ENCODE measurements at places on chromosomes 6 and 20.
A peak's percentile ranks its signal among the peaks of the same experiment; 100 is the strongest.

DNA sequence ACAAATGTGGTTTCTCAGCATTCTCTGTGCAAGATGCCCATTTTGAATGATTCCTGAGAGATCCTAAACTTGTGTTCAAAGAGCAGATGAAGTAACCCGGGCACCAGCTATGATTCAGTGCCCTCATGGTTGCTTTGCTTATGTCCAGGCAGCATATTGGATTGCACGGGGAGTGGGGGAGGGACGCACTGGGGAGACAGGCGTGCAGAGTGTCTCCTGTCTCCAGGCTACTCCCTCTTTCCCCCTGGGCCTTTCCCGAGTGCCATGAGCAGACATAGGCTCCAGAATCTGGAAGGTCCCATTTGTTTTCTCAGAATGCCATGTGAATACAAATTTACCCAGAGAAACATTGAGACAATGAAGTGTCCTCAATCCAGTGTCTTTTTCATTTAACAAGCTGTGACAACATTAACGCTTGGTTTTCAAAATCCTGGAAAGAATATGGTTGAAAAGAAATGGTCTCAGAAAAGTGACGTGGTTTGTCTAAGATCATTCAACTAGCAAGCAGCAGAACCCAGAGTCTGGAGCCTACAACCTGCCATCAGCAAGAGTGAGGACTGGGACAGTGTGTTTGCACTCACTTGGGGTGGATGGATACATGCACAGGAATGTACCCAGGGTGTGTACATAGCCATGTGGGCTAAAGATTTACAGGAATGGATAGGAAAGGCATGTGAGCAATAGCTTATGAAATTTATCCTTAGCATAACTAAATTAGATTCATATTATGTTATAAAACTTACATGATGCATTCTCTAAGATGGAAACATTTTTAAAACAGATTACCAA lies 4.2 kb downstream of the SYNDIG1 start:
- DNase-seq: no peak

GRCh38 chr20:39674842-39675241 lies 712.7 kb downstream of the DHX35 start:
- DNase-seq: no peak

DNA sequence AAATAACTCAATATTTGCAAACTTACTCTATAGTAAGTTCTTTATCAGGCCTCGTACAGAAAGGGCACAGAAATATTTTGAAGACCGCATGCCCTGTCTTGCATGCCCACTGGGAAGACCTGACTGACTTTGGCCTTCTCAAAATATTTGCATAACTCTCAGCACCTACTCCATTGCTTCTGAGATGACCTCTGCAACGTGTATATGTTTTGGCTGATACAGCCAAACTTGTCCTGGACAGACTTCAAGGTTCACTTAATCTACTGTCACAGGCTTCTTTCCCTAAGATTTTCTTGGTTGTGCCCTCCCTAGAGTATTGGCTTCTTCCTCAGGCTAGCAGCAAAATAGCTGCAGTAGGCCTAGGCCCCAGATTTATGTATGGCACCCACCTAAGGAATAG lies 21.5 kb upstream of the SERINC3 start:
- no peak for DNase-seq

- DNase-seq: no peak
Observed at GRCh38 chr20:15022921-15023320, 685.5 kb upstream of the FLRT3 start.

GRCh38 chr20:57509665-57510237 lies 15.2 kb downstream of the CTCFL start:
- DNase-seq: no peak

DNA sequence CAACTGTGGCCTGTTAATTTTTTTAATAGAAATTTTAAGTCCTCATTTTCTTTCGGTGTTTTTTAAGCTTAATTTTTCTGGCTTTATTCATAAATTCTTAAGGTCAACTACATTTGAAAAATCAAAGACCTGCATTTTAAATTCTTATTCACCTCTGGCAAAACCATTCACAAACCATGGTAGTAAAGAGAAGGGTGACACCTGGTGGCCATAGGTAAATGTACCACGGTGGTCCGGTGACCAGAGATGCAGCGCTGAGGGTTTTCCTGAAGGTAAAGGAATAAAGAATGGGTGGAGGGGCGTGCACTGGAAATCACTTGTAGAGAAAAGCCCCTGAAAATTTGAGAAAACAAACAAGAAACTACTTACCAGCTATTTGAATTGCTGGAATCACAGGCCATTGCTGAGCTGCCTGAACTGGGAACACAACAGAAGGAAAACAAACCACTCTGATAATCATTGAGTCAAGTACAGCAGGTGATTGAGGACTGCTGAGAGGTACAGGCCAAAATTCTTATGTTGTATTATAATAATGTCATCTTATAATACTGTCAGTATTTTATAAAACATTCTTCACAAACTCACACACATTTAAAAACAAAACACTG lies 10.1 kb downstream of the HFE start:
- DNase-seq: peak; percentile 49

GRCh38 chr6:99993533-99994251 lies at the start of gene MCHR2:
TSS of gene MCHR2 (minus strand) at chr6:99994223. CDS start at chr6:99956147, 38,076 bp downstream.
- no peak for DNase-seq

DNA sequence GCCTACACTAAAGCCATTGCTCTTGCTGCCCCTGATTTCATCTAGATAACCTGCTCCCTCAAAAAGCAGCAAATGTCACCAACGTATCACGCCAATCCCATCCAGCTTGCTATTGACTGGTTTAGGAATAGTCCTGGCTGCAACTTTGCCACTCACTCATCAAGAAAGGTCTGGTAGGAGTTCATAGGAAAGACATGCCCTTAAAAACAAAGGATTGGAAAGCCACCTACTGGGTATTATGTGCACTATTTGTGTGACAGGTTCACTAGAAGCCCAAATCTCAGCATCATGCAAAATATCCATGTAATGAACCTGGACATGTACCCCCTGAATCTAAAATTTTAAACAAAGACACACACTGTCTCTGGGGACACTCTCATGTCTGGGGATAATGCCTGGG lies 170.4 kb upstream of the COL21A1 start:
- DNase-seq: no peak

GRCh38 chr6:162964488-162965140 lies 236.8 kb downstream of the PACRG start:
- no peak for DNase-seq

DNA sequence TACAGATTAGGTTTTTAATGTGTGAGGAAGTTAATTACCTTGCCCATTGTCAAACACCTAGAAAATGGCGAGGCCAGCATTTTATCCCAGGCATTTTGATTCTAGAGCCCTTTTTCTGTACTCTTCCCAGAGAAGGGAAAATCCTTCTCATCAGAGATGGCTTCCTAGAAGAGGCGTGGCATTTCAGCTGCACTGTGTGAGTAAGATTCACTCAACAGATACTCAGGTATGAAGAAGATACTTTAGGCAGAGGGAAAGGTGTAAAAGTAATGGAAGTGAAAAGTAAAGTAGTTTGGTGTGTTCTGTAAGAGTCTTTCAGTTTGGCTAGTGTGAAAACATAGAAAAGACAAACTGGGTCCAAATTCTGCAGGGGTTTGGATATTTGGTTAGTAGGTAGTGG lies 113.8 kb downstream of the MAP3K4 start:
- no peak for DNase-seq

- DNase-seq: peak; percentile 35
Observed at GRCh38 chr6:27791182-27791943, 120.8 kb downstream of the OR2B2 start.

GRCh38 chr20:58676161-58676560 lies 16.4 kb upstream of the NPEPL1 start:
- DNase-seq: no peak

DNA sequence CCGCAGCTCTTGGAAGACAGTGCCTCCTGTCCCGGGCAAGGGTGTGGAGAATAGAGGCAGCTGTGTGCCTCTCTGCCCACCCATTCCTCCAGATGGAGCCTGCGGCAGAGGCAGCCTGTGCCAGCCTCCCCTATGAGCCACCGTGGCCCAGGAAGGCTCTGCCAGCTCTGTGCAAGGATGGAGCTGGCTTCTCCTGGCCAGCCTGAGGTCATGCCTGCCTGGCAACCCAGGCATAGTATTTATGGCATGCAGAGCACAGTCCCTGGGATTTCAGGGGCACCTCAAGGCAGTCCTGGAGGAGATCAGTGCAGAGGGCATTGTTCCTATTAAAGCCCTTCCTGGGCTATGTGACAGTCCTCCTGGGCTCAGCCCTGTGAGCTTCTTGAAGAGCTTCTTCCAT lies 1.5 kb downstream of the EPB41L1 start:
- peak; percentile 62 for DNase-seq

DNA sequence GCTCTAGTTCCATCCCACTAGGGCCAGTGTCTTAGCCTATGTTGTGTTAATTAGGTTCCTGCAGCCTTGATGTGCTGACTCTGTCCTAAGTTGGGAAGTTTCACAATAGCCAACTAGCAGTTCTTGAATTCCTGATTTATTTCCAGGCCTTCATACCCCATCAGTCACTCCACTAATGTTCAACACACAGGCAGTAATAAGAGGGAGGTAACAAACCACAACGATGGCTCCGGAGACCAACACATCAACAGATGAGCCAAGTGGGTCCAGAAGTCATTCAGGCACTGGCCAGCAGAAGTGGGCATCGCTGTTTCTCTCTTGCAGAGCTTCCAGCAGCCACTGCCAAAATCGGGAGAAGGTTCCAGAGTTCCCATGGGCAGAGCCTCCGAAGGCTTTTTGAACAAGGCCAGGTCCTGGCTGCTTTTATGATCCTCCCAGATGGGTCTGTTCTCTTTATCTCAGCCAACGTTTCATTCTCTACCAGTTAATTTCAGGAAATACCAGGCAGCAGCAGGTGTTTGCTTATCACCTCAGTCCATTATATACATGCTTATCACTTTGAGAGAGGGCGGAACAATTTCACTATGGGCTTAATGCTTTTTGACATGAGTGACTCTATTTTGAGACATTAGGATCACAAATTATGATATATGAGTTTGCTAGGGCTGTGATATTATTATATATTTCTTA lies 48.5 kb upstream of the NOP56 start:
- DNase-seq: no peak

DNA sequence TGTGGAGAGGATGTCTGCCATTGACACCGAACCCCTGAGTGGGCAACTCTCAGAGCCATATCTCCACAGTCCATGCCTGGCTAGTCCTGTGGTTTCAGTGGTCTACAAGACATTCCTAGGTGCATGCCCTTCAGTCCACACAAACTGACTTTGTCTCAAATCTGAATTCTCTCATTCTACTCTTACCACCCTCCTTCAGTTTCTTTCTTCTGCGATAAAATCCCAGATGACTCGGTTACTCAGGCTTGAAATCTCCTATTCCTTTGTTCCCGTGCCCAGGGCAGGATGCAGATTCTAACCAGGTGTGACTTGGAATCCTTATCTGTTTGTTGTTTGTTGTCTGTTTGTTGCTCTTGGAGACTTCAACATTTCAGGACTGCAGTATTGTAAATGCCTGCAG lies 9.3 kb downstream of the CDS2 start:
- DNase-seq: no peak

DNA sequence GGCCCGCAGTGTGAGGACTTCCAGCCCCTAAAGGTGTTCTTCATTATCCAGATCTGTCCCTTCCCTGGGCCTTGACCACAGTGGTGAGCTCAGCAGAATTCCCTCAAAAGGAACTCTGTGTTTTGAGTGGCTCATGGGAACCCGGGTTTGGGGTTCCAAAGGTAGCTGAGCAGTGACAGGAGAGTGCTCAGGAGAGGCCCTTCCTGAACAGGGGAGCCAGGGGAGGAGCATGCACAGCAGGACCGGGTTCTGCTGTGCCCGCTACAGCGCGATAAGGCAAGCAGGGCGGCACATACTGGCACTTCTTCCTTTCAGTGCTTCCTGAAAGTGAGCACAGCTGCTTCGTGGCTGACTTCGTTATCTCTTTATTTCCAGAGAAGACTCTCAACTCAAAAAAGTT lies 88.3 kb downstream of the SSR1 start:
- no peak for DNase-seq

DNA sequence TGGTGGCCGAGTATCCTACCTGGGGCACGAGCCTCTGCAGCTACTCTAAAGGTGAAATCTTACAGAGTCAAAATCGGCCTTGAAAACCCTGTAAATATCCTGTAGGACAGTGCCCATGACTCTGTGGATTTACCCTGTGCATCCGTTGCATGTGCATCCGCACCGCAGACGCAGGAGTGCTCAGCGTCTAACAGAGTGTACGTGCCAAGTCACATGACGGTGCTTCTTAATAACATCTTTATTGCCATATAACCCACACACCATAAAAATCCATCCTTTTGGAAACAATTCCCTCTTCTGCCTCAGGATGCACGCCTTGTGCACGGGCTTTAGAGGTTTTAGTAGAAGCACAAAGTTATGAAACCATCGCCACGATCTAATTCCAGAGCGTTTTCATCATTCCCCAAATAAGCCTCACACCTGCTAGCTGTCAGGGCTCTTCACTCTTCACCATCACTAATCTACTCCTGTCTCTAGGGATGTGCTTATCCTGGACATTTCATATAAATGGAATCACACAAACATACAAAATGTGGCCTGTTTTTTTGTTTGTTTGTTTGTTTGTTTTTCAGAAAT lies 384.5 kb upstream of the SULF2 start:
- no peak for DNase-seq

DNA sequence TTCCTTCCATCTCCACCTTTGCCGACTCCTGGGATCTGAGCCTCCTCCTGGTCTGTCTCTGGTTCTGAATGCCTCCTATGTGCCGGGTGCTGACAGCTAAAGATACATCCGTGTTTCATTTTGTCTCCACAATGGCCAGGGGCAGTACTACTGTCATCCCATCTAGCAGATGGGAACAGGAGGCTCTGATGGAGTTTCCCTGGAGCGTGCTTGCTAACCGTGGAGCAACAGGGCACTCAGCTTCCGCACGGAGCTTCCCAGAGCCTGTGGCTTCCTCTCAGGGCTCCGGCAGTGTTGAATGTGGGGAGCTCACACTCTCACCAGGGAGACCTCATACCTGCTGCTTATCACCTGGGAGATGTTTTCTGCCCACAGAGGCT lies 11.9 kb upstream of the NPBWR2 start:
- DNase-seq: no peak

- no peak for DNase-seq
Observed at GRCh38 chr6:148487461-148487860, 144.8 kb downstream of the SASH1 start.

DNA sequence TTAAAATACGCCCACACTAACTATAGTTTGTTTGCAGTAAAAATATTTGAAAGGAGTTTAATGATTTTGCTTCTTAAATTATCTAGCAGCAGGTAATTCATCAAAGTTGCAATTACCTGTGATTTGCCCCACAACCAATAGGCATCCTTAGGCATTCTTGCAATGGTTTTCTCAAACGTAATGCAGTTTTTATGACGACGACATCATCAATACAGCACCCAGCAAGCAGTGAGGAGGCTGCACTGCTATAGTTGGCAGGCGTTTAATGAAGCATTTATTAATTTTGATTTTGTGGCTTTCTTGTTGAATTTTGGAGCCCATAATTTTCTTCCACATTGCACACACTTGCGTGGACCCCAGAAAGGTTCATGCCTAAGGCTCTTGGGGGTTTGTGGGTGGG lies 28.1 kb upstream of the APCDD1L start:
- DNase-seq: no peak
